Stomach (tissue), 19 donors: ENCODE measurements at places on chromosomes 7 and 10. TPM values are rescaled to one million over a fixed set of nuclear protein-coding genes. Genes with fewer than 3 reads are reported as not detected.

The NODAL gene
- not detected for total RNA-seq

The SPDYE2B gene
- total RNA-seq, result not detected

The LOXL4 gene
- total RNA-seq, result 23.7 TPM

The IFT22 gene
- total RNA-seq, result 36.4 TPM

The PSMG3 gene
- 4.9 TPM for total RNA-seq

The IPMK gene
- total RNA-seq, result 15.6 TPM

GRCh38 chr7:68805159-68805558 lies 793.1 kb upstream of the AUTS2 start:
- DNase-seq, result no peak

DNA sequence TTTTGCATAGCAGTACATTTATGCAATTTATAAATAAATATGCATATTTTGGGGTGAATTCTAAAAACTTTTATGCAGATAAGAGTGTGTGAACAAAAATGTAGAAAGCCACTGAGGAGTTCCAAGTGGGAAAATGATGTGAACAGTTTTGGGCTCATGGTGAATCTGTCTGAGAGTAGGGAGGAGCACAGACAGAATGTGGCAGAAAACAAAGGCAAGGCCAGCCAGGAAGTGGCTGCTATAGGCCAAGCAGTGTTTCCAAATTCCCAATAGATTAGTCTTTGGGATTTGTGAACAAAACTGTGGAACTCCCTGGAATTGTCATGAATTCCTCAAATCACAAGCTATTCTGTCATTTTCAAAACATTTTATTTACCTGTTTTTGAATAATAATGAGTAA lies 73.6 kb upstream of the AMPH start:
- DNase-seq, result no peak

DNA sequence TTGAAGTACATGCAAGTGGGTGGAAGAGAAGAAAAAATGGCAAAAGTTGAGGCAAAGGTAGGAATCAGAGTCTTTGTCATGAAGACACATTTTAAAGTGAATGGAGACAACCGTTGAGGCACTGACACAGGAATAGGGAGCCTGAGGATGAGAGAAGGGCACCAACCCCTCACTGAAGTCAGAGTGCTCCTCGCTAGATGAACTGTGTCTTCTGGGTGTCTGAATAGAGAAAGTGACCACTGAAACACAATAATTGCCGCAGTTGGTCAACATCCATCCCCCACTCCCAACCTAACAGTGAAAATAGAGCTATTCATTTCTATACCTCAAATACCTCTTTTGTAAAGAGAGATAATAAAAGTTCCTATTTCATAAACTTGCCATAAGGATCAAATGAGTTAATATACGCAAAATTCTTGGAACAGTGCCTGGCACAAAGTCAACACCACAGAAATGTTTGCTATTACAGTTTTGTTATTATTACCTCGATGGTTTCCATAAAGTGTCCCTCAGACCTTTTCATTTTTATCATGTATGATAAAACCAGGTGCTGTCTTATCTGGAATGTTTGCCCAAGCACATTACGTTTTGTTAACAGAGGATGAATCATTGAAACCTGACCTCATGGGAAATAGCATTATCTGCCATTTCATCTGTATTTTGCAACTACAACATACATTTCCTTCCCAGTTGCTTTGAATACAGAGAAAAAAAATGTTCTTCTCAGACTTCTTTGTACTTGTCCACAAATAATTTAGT lies 61.8 kb upstream of the SP4 start:
- peak; percentile 32 for DNase-seq

- peak; percentile 31 for DNase-seq
Observed at GRCh38 chr10:69646185-69647060, 16.4 kb downstream of the FAM241B start.

GRCh38 chr7:20021831-20022230 lies 195.4 kb downstream of the MACC1 start:
- no peak for DNase-seq

GRCh38 chr10:14560274-14560673 lies 214.4 kb downstream of the FAM107B start:
- DNase-seq, result peak; percentile 60

DNA sequence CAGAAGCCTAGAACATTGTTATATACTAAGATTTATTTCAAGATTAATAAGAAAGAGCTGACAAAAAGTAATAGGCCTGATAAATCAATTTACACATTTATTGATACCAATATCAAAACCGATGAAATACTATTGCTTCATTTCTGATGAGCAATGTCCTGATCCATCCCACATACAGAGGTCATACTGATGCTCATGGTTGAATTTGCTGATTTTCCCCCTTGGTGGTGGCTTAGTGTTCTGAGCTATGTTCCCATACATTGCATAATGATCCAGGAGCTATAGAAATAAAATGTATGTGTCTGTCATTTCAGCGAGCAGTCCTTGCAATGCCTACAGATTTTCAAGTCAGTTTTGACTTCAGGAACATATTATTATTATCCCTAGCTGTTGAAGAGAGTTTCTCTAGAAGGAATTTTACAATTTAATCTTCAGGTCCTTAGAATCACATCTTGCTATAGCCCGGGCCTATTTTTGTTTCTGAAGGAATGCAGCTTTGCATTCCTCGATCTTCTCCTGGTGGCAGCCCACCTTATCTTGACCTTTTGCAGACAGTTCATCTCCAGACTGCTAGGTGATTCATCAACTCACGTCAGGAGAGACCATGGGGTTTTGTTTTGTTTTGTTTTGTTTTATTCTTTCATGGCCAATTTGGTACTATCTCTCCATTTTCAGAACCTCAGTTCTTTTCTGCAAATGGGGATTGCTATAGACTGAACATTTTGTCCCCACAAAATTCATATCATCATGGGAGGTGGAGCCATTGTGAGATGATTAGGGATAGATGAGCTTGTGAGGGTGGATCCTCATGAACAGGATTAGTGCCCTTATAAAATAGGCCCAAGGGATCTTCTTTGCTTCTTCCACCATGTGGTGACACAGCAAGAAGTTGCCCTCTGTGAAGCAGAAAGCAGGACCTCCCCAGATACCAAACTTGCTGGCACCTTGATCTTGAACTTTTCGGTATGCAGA lies 465.6 kb upstream of the IGFBP3 start:
- DNase-seq, result no peak

DNA sequence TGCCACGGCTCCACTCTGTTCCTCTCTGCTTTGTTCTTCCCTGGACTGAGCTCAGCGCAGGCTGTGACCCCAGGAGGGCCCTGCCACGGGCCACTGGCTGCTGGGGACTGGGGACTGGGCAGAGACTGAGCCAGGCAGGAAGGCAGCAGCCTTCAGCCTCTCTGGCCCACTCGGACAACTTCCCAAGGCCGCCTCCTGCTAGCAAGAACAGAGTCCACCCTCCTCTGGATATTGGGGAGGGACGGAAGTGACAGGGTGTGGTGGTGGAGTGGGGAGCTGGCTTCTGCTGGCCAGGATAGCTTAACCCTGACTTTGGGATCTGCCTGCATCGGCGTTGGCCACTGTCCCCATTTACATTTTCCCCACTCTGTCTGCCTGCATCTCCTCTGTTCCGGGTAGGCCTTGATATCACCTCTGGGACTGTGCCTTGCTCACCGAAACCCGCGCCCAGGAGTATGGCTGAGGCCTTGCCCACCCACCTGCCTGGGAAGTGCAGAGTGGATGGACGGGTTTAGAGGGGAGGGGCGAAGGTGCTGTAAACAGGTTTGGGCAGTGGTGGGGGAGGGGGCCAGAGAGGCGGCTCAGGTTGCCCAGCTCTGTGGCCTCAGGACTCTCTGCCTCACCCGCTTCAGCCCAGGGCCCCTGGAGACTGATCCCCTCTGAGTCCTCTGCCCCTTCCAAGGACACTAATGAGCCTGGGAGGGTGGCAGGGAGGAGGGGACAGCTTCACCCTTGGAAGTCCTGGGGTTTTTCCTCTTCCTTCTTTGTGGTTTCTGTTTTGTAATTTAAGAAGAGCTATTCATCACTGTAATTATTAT lies 1.2 kb downstream of the CLDN4 start:
- DNase-seq, result peak; percentile 90

DNA sequence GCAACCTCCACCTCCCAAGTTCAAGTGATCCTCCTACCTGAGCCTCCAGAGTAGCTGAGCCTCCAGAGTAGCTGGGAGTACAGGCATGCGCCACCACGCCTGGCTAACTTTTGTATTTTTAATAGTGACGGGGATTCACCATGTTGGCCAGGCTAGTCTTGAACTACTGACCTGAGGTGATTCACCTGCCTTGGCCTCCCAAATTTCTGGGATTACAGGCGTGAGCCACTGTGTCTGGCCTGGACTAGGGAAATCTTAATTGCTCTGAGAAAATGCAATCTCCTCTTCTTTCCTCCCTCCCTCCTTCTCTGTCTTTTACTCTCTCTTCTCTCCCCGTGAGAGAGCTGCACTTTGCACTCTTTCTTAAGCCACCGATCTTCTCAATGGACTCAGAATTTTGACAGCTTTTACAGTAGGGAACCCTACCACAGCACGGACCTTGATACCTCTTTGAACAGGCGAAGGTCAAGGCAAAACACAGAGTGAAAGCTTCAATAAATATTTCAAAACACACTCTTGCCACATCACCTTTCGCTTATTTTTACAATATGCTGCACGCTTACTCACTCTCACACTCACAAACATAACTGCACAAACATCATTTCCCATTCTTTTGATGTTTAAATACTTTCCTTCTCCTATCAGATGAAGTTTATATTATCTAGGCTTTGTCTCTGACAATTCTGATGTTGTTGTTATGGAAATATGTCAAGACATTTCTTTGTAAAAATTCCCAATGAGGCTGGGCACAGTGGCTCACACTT lies 173.4 kb upstream of the NRP1 start:
- DNase-seq, result no peak

GRCh38 chr7:45456747-45457524 lies 117.2 kb upstream of the ADCY1 start:
- no peak for DNase-seq

DNA sequence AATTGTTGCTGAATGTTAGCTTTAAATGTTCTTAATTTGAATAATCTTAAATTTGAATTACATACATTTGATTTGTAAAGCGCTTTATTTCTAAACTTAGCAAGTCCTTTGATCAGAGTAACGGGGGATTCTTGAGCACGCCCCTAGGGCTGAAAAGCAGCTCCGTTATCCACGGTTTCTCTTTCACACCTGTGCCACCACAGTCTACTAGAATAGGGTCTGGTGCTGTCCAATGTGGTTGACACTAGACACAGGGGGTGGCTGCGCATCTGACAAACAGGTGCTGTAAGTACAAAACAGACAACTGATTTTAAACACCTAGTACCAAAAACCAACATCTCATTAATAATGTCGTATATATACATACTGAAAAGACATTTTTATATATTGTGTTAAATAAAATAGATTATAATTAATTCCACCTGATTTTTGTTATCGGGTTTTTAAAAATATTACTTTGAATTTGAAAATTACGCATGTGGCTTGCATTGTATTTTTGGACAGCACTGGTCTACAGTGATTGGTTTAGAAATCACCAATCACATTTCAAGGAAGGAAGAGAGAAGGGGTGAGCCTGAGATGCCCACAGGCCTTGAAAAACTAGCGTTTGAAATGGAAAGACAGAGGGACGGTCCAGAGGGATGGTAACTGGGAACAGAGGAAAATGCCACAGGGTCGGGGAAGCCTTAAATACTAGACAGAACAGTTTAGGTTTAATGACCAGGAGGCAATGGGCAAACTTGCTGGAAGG lies 7.3 kb downstream of the SEPHS1 start:
- DNase-seq, result no peak

DNA sequence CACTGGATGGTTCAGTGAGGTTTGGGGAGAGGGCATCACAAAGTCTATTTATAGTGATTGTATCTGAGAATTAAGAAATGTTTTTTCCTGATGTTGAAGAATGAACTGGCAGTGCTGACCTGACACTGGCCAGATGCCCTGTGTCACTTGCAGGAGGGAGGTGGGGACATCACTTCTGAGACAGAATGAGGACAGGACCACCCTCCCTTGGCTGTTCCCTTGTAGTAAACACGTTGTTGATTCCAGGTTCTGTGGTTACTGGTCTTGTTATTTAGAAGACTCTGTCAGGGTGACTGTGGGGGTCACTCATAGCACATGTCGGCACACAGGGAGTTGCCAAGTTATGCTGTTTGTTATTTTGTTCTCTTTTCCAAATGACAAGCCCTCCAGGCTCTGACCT lies 126.4 kb downstream of the ADCY1 start:
- DNase-seq, result no peak

GRCh38 chr10:132626019-132626760 lies 88.6 kb downstream of the INPP5A start:
- no peak for DNase-seq

- no peak for DNase-seq
Observed at GRCh38 chr10:49178489-49179471, 9.4 kb downstream of the TMEM273 start.

- no peak for DNase-seq
Observed at GRCh38 chr7:78112488-78112887, 313.9 kb downstream of the PHTF2 start.

DNA sequence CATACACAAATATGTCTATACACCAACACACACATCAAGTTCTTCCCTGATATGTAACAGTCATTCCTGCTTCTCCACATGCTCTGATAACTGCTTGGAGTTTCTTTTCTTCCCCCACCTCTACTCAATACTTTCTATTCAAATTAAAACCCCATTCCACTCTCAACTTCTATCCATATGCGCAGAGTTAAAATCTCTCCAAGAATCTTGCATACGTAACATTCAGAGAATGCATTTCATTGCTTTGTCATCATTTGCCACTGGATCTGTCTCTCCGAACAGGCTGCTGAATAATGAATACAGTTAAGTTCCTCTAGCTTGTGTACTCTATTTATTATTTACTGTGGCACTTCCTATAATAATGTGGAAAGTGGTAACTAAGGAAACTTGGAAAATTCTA lies 68.8 kb downstream of the DGKB start:
- DNase-seq, result no peak

DNA sequence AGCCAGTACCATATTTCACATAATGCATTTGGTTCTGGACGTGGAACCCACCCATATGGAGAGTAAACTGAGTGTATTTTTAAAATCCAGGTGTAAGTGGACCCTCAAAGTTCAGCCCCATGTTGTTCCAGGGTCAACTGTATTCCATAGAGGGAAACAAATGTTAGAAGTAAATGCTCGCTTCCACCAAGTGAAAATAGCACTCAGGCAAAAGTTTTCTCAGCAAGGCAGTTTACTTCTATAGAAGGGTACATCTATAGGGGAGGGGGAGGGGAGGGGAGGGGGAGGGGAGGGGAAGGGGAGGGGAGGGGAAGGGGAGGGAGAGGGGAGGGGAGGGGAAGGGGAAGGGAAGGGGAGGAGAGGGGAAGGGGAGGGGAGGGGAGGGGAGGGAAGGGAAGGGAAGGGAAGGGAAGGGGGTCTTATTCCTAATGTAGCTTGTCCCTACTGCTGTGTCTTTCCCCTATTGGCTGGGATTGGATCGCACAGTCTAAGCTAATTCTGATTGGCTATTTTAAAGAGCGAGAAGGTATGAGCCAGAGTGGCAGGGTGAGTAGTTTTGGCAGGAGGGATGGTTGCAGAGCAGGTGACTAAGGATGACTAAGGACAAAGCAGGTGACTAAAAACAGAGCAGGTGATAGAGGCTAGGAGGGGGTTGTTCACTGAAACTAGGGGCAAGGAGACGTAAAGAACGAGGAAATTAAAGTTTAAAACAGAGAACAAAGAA lies 29.1 kb downstream of the GARIN1A start:
- DNase-seq, result no peak
